ENCODE measurements at places on chromosomes 1 and 21. TPM values are rescaled to one million over a fixed set of nuclear protein-coding genes. Genes with fewer than 3 reads are reported as not detected.

RGS8 gene
- not detected for total RNA-seq

FCAMR gene
- total RNA-seq, result not detected

ALX3 gene
- total RNA-seq, result not detected

IGSF9 gene
- 0.30 TPM for total RNA-seq

KLF17 gene
- not detected for total RNA-seq

ST6GALNAC5 gene
- 0.46 TPM for total RNA-seq

SOX13 gene
- 12.1 TPM for total RNA-seq

MPL gene
- total RNA-seq, result 0.73 TPM

RRP1B gene
- 9.5 TPM for total RNA-seq

SYTL1 gene
- 0.78 TPM for total RNA-seq

CCT8 gene
- 110 TPM for total RNA-seq

DRAXIN gene
- total RNA-seq, result 0.03 TPM
